ENCODE measurements at places on chromosomes 7 and 10.

DNA sequence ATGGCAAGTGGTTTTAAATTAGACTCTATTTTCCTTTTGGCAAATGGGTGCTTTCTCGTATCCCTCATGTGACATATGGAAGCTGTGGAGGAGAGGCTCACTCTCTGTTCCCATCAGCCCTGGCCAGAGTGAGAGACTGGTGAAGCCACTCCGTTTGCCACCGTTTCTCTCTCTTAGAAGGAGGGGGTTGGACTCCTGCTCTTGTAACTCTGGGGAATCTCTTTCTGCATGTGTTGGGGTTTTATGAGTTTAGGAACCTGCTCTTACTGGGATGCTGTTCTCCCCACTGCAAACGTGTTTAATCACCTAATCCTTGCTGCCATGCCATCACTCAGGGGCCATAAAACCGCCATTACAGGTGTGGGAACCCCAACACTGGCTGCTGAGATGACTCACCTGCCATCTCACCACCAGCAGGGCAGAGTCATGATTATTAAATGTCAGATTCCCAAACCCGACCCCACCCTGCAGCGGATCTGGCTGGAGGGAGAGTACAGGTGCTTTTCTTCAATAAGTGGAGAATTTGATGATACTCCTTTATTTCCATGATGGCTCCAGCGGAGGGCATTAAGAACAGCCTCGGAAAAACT, 103.2 kb downstream of the ADCY1 start:
- DNase-seq: no peak

DNA sequence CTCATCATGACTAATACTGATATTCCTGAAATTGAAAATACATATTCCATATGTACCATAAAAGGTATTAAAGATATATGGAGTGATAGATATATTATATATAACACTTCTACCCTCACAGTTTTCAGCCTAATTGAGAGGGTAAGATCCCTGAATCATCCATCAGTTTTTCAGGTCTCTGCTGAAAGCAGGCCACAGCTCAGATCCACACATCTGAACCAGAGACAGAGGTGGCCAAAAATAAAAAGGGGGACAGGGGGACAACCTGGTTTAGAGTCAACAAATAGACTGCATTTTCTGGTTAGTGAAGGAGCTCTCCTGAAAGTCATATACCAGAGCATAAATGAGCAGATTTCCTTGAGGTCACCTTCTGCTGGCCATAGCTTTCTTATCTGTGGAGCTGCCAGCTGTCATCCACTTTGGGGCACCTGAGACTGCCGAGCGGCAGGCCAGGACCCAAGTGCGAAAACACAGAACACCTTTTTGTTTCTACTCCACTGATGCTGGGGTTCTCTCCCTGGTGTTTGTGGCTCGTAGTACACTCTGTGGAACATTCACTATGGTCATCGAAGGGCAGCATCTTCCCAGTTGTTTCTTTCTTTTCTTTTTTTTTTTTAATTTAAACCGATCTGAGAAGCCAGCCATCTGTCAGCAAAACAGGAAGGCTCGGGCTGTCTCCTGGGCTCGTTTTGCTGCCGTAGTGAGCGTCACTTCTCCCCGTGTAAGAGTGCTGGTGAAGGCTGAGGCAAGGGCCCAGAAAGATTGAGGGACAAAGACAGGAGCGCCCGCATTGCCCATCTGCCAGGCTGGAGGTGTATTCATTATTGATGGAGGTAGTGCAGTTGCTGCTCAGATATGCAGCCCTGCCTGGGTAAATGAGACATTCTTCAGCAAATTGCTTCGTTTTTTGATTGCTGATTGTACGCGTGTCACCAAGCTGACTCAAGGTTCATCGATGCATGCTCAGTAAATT, 13.5 kb downstream of the IKZF1 start:
- no peak for DNase-seq

GRCh38 chr7:47028284-47028683, 553.6 kb downstream of the TNS3 start:
- no peak for DNase-seq

GRCh38 chr7:12802070-12802469, 114.6 kb downstream of the ARL4A start:
- DNase-seq: no peak

DNA sequence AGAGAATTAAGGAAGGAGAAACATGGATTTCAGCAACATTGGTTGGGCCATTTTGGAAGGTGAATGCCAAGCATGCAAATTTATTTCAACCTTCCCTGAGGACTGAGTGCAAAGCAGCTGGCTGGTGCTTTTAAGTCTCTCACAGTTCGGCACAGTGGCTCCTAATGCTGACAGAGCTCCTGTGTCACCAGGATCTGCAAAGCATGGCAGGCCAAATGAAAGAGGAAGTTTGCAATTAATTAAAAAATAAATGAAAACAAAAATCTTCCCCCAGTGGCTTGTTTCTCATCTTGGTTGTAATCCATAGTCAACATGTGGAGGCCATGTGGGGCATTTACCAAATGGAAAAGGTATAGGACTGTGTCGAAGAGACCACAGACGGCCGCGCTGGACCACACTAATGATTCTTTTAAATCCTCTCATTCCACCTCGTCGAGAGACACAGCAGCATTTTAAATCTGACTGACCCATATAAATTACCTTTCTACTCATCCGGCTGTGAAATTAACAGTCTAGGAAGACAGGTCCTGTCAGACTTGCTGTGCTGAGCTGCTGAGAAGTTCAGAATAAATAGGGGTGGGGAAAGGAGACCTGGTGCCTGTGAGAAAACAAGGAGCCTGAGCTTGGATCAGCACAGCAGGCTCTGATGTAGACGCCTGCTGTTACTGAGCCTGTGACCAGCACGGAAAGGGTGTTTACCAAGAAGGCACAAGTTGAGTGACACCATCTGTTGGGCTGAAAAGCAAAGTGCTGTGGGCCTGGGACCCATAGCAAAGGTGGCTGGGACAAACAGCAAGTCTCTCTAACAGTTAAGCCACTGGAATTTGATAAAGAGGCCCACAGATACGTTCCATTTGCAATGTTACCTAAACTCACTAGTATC, 136.0 kb upstream of the COL1A2 start:
- DNase-seq: no peak

DNA sequence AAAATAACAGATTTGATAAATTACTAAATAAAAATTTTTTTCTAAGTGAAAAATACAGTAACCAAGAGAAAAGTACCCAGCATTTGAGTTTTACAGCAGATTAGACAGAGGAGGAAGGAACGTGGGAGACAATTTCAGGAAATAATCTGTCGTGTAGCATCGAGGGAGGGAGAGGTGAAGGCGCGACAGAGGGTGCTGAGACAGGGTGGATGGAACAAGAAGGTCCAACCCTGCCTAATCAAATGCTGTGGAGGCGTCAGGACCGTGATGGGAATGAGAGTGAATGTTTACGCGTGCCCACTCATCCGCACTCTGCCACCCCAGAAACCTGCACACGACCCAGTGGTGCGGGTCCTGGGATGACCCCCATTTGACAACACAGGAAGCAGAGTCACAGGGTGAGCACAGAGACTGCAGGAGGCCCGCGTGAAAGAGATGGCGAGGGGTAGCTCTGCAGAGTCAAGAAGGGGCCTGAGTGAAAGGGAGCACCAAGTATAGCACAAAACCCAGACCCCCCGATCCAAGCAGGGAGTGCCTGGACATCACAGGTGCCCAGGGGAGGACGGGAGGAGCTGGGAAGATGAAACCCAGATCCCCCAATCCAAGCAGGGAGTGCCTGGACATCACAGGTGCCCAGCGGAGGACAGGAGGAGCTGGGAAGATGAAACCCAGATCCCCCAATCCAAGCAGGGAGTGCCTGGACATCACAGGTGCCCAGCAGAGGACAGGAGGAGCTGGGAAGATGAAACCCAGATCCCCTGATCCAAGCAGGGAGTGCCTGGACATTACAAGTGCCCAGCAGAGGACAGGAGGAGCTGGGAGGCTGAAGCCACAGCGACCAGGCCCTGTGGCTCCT, 558.9 kb downstream of the DNAJB6 start:
- no peak for DNase-seq

- DNase-seq: no peak
These were observed 25.4 kb downstream of the AIFM2 start for GRCh38 chr10:70106958-70107791.

GRCh38 chr10:89550509-89550908, 15.1 kb upstream of the SLC16A12 start:
- no peak for DNase-seq

DNA sequence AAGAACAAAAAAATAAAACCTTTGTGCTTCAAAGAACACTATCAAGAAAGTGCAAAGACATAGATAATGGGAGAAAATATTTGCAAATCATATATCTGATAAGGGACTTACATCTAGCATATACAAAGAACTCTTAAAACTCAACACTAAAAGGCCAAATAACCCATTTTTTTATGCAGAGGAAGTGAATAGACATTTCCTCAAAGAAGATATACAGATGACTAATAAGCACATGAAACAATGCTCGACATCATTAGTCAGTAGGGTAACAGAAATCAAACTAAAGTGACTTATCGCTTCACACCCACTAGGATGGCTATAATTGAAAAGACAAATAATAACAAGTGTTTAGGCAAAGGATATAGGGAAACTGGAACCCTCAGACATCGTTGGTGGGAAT, 78.0 kb downstream of the MALSU1 start:
- no peak for DNase-seq

DNA sequence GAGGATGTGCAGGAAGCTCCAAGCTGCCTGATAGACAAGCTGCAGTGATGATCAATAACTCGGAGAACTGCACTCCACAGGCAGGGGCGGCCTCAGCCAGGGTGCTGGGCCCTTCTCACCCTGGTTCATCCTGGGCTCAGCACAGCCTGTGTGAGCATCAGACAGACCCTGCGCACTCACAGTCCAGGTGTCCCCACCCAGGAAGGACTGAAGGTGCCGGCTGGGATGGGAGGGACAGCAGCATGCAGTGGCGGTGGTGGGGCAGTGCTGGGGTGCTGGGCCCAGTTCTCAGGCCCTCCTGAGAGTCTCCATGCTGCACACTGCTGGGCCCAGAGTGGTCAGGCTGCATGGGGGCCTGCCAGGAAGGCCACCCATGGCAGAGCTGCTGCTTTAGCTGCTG, 74.1 kb downstream of the ITIH5 start:
- DNase-seq: no peak

GRCh38 chr10:109067031-109067430, 856.3 kb downstream of the XPNPEP1 start:
- no peak for DNase-seq

DNA sequence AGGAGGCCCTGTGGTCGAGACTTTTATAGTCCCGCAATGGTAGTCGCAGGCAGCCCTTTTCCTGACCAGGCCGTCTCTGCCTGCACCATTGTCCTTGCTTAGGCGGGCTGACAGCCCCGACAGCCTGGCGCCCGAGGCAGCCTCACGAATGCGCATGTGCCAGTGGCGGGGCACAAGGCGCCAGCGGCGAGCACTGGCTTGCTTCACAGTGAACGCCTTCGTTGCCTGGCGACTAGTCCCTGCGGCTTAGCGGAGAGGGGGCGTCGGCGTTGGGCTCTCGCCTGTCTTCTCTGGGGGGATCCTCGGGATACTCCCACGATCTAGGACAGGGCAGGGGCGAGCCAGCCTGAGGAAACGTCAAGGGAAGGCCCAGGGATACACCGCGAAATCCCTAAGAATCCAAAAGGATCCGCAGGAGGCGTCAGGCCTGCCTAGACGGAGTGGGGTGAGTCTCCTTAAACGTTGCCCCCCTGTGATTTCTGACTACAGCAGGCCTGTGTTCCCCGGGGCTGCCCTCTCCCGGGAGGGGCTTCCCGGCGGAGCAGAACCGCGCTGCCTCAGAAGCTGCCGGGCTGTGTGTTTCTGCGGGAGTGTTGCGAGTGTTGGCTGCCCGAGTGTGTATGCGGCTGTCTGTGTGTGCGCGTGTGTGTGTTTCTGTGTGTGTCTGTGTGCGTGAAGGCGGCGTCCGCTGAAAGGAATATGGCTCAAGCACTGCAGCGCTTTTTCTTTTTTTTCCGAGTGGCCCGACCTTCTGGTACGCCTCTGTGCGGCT, 20.5 kb upstream of the ZNF273 start:
- no peak for DNase-seq

DNA sequence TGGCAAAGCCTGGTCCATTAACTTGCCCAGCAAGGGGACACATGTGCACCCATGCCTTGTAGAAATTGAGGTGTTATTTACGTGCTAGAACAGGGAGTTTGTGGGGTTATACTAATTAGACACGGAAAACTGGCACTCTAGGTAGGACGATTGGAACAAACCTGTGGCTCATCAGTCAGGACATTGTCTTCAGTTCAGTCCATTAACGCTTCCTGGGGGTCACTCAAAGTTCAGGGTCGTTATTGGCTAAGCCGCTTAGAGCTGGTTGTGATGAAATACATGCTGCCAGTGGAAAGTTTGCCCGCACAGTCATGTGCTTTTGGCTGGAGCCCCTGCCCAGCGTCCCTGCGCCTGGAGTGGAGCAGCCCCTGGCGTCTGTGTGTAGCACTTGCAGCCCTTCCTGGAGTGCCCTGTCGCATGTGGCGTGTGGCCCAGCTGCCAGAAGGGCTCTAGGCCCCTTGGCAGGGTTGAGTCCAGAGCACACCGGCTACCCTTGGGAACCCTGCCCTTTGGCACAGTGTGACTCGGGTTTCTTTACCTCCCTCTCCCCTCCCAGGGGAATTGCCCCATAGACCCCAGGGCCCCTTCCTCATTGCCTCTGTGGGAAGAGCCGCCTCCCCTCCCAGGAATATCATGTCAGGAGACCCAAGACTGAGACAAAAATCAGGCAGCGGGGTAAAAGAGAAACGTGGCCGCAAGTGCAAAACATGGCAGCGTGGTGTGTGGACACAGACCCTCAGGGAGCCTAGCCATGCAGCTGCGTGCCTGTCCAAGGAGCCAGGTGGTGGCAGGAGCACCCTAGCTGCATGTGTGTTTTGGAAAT, 9.8 kb downstream of the ZNF775 start:
- no peak for DNase-seq

DNA sequence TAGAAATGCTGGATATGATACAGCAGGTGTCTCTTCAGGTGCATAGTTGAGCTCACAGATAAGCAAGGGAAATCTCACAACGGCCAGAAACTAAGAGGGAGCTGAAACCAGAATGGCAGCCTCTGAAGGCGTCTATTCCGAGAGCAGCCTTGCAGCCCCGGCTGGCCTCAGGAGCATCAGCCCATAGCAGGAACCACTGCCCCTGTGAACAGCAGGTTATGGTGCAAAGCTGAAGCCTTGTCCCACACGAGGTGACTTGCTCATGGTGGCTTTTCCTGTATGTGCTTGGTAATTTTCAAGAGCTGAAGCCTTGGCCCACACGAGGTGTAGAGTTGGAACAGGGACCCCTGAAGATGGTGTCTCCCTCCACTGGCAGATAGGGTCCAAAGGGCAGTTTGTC, 33.2 kb downstream of the BNIP3 start:
- DNase-seq: no peak

GRCh38 chr10:84965468-84965867, 637.1 kb downstream of the CCSER2 start:
- no peak for DNase-seq

DNA sequence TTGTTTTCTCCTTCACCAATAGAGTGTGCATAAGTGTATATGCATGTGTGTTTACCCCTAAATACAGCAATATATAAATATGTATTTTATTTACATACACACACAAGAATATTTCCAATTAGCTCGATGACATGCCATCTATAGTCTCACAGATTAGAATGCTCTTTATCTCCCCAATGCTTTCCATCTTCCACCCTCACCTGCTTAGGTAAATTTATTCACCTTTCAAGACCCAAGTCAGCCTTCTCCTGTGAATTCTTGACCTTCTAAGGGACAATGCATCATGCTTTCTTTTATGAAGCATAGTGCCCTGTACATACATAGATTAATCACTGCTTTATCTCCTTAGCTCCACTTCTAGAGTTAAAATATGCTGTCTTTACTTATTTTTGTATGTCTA, 49.7 kb downstream of the SEMA3A start:
- no peak for DNase-seq

- no peak for DNase-seq
These were observed 496 bp downstream of the BRI3 start for GRCh38 chr7:98281757-98282606.

Measured in NCI-H2107 (cell line).